ENCODE measurements at places on chromosomes 7 and 10. TPM values are rescaled to one million over a fixed set of nuclear protein-coding genes. Genes with fewer than 3 reads are reported as not detected.

The RASA4 gene
- 33.7 TPM for total RNA-seq

The CYP2C19 gene
- not detected for total RNA-seq

DNA sequence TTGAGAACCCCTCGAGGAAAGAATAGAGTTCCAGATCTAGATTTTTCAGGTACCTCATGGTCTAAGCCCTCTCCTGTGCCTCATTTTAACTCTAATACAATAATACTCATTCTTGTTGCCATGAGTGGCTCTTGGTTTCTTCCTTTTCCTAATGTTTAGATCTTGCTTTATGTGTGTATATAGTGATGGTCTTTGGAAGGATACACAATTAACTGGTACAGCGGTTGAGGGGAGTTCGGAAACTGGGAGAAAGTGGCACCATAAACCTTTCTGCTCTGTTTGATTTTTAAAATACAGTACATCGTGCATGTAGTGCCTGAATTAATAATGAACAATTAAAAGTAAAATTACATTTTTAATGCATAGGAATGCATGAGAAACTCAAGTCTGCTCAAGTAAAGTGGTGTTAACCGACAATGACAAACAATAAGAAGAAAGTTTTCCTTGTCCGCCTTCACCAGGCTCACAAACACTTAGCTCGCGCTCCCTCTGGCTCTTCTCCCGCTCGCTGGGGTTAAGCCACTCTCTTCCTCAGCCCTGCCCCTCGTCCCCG lies 386 bp upstream of the EIF4EBP2 start:
- DNase-seq = no peak

- no peak for DNase-seq
Measured at GRCh38 chr7:85479918-85480643, 293.2 kb upstream of the SEMA3D start.

DNA sequence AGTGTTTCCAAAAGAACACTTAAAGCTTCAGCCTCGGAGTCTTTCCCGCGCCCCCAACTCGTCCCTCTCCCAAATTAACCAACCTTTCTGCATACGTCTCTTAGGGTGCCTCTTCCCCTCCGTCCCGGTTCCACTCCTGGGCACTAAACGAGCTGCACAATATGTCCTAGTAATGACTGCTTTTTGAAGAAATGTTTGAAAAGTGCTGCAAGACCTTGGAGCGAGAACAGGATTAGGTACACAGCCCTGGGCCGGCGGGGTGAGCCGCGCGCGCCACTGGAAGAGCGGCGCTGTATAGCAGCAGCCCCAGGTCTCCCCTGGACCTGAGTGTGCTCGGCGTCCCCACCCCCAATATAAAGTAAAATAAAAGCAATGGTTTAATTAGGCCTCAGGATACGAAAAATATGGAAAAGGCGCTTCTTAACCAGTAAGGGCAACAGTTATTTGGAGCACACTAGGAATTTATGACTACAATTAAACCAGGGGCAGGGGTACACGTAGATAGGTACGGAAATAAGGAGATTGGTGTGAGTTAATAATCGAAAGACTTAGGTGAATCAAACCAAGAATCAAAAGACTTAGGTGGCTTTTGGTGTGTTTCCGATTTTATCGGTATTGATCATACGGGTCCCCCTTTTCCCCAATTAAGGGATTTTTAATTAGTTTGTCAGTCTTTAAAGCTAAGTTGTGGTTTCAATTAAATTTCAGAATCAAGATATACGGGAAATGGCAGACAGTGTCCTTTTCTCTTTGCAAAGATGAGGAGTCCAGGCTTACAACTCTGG lies 1.9 kb downstream of the TET1 start:
- DNase-seq = no peak

DNA sequence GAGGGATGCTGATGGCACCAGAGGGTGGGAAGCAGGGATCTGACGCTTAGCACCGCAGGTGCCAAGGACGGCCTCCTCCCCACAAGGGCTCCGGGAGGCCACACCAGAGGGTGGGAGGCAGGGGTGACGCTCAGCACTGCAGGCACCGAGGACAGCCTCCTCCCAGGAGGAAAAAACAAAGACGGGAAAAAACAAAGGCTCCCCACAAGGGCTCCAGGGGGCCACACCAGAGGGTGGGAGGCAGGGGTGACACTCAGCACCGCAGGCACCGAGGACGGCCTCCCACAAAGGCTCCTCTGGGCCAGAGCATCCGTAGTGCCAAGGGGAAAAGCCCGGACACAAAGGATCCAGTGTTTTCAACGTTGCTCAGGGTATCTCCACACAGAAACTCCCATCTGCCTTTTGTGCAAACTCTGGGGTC lies 25.6 kb downstream of the DIP2C start:
- no peak for DNase-seq

- DNase-seq = no peak
Measured at GRCh38 chr10:63684257-63684936, 163.2 kb downstream of the REEP3 start.

- no peak for DNase-seq
Measured at GRCh38 chr7:113684165-113684564, 234.6 kb downstream of the PPP1R3A start.

All from activated CD4-positive, alpha-beta T cell treated with anti-CD3 and anti-CD28 coated beads for 36 hours (primary cell).